ELR (cell line): ENCODE measurements at places on chromosomes 7 and 10.

DNA sequence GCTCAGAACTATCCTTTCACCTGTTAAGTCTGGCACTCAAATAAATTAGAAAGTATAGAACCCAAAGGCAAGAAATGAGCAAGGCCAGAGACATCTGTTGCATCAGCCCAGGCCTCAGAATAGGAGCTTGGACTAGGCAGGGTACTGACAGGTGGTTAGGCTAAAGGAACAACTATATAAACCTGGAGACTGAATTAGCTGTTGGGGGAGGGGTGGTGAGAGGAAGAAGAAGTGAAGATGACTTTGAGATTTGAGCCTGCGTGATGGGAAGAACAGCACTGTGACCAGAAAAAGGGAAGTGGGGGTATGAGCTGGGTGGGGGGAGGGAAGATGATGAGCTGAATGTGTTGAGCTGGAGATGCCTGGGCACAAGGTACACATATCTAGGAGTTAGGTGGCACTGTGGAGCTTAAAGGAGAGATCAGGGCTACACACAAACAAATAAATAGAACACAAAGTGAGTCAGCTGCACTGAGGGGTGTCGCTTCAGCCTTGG lies 244.7 kb downstream of the PTEN start:
- peak; percentile 31 for DNase-seq

DNA sequence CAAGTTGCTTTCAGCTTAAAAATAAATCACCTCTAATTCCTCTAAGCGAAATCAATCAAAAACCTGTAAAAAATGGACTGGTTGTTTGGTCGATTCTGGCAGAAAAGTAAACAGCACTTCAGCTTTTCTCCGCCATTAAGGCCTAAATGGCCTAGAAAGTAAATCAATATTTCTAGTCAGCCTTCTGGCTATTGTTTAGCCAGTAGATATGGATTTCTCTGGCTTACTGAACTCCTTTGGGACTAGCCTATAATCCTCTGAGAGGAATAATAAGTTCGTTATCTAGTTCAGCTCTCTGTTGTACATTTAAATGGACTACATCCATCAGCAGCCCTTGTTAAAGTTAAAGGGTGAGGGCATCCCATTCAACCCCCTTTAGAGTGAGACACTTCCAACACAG lies 400.1 kb upstream of the ETV1 start:
- no peak for DNase-seq

- DNase-seq: no peak
These were observed 94.5 kb downstream of the MMRN2 start for GRCh38 chr10:86862786-86863483.

DNA sequence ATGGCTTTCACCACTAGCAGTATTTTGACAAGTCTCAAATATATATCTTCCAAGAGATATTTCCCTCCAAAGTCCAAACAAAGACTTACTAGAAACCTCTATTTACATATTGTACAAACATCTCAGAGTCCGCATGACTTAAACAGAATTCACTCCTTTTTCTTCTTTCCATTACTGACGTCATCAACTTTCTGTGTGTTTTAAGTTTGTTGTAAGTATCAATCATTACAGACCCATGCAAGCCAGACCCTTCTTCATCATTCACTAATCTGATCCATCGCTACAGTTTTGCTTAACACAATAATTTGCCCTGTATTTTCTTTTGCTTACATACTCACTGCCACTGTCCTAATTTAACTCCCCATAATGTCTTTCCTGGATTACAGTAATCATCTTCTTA lies 51.9 kb downstream of the SEMA3A start:
- DNase-seq: no peak
